NCI-H446 (cell line): ENCODE measurements at places on chromosomes 4 and X.

DNA sequence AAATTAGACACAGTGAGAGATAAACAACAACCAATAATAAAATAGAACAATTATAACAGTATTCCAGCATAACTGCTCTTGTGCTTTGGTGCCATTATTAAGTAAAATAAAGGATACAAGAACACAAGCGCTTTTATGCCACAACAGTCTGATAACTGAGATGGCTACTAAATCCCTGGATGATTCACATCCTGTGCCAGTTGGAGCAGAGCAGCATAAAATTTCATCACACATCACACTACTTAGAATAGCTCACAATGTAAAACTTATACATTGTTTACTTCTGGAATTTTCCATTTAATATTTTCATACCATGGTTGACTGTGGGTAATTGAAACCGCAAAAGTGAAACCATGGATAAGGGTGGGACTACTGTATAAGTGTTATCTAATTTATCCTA, 399.9 kb upstream of the CNKSR2 start:
- no peak for DNase-seq

- no peak for DNase-seq
Measured at GRCh38 chrX:9656277-9656676, 109.4 kb downstream of the GPR143 start.

GRCh38 chr4:27011401-27011800, 150.8 kb downstream of the STIM2 start:
- DNase-seq, result no peak

- DNase-seq, result no peak
Measured at GRCh38 chr4:159768016-159768415, 665.1 kb downstream of the RAPGEF2 start.

DNA sequence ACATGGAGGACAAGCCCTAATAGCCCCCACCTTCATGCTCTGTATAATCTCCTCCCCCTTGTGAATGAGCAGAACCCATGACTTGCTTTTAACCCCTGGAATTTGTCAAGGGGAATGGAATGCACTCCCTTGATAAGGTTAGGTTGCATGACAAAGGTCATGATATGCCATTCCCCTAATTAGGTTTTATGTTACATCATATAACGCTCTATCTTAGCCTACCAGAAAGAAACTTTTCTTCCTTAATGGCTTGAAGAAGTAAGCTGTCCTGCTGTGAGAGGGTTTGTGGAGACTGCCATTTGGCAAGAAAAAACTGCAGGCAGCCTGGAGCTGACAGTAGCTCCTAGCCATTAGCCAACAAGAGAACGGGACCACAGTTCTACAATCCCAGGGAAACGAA, 399.8 kb upstream of the MAD2L1 start:
- DNase-seq, result no peak

DNA sequence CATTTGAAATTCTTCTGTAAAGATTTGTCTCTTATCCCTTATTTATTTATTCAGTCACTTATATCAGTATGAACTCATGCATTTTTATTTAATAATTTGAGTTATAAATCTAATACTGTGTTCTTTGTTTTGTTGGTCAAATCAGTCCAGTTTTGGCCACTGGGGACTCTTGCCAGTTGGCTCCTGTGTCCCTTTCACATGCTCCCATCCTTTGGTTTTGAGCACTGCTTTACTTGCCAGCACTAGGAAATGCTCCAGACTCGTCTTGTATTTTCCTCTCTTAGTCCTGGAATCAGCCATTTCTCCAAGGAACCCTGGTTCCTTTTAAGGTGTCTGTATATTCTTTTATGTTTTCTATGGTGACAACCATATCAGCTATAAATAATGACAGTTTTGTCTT, 28.1 kb downstream of the KANTR start:
- DNase-seq, result no peak

GRCh38 chr4:22129454-22130029, 181.0 kb upstream of the KCNIP4 start:
- no peak for DNase-seq

DNA sequence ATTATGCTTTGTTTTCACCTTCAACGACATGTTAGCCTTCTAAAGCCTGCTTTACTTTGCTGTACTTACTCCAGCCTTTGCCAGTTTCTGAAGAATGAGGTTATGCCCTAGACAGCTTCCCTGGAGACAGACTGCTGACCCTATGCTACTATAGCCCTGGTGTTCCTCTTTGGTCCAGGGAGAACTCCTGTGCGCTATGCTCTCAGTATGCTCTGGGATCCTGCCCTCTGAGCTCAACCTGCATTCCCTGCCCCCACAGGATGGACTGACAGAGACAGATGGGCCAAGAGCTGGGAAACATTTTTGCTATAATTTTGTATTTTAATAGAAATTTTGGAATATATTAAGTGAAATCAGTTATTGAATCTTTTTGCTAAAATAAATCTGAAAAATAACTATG, 425.9 kb downstream of the TMA16 start:
- DNase-seq, result no peak

DNA sequence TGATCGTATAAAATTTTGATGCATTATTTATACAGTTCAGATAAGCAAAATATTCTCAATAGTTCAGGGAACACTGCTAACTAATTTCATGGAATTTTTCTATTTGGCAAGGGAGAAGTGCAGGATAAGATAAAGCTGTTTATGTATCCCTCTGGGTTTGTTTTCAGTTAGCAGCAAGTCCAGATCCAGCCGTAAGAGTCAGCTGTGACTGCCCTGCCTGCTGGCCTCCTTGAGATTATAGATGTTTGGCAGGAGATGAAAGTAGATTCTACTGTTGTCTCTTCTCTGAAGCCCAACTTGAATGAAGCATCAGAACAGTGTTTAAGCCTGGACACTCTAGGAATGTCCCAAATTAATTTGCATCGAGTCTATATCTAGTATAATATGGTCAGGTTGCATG, 29.5 kb downstream of the ANTXR2 start:
- no peak for DNase-seq

DNA sequence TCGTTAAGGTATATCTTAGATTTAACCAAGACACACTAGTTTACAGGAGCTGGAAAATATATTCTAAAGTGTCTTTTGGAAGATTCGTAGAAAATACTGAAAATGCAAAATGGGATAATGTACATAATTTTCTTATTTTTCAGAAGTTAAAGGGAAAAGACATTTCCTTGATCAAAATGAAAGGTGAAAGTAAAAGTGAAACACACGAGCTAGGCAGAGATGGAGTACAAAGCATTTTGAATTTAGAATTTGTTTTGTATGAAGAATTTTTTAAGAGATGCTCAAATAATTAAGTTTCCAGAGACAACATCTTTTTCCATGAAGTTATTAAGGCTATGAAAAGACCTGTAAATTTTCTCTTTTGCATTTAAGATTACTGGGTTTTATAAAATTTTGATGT, 2192.6 kb upstream of the AGA start:
- no peak for DNase-seq

- peak; percentile 64 for DNase-seq
Measured at GRCh38 chrX:124902953-124903352, 416.7 kb upstream of the TEX13C start.

- no peak for DNase-seq
Measured at GRCh38 chr4:186724864-186725468, 1.3 kb upstream of the FAT1 start.

- DNase-seq, result no peak
Measured at GRCh38 chr4:108213308-108213707, 44.6 kb upstream of the LEF1 start.
